HT-29 (cell line): ENCODE measurements at places on chromosomes 2 and 18.

DNA sequence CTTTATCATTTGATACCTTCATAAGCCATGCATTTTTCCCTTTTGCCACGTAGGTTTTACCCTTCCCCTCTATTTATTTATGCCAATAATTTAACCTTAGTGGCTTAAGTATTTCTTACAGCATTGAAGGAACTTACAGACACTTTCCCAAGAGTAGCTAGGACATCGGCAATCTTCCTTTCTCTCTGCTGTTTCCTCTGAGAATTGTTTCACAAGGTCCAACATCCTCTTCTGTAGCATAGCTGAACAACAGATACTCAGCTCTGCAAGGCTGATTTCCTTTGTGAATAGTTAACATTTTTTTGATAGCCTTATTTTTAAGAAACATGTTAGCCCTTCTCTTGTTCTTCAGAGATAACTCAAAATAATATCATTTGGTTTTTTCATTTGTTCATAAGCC is 1.1 kb upstream of the GCA start:
- DNase-seq = no peak

- DNase-seq = no peak
Observed at GRCh38 chr2:10332402-10333246, 29.9 kb downstream of the HPCAL1 start.

DNA sequence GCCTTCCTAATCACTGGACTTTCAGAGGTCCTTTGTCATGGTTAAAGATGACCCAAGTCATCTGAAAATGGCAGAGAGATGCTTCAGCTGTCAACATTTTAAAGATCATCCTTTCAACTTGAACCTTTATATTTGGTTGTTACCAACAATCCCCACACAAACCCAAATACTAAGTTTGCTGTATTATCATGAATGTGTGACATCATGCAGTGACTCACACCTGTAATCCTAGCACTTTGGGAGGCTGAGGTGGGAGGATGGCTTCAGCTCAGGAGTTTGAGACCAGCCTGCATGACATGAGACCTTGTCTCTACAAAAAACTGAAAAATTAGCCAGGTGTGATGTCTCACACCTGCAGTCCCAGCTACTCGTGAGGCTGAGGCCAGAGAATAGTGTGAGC is 55.2 kb upstream of the NRP2 start:
- no peak for DNase-seq

DNA sequence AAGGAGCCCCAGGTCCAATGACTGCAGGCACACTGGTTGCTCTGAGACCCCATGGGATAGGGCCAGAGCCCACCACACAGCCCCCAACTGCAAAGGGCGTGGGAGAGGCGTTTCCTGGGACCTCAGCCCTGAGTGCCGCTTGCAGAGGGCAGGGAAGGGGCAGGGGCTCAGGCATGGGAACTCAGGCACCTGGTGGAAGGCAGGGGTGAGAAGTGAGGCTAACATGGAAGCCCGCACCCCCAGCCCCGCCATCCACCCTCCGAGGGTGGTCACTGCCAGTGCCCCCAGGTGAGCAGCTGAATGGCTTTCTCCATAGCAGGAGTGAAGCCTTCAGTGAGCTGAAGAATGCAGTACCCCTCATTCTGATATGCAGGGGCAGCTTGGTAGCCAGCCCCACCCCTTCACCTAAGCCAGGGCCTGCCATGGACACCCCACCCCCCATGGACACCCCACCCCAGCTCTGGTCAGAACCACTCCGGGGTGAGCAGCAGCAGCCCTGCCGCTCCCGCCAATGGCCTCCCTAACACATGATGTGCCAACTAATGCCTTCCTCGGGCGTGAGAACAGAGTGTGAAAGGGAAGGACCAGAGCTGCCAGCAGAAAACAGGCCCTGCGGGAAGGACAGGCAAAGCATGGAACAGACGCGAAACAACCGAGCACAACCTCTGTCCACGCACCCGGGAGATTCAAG is 6.6 kb downstream of the KIF1A start:
- no peak for DNase-seq

- peak; percentile 18 for DNase-seq
Observed at GRCh38 chr18:40529478-40529877, 1425.6 kb upstream of the PIK3C3 start.

GRCh38 chr2:58533376-58533775 is 292.3 kb upstream of the FANCL start:
- no peak for DNase-seq

- DNase-seq = no peak
Observed at GRCh38 chr2:120303177-120303576, 42.8 kb upstream of the INHBB start.

DNA sequence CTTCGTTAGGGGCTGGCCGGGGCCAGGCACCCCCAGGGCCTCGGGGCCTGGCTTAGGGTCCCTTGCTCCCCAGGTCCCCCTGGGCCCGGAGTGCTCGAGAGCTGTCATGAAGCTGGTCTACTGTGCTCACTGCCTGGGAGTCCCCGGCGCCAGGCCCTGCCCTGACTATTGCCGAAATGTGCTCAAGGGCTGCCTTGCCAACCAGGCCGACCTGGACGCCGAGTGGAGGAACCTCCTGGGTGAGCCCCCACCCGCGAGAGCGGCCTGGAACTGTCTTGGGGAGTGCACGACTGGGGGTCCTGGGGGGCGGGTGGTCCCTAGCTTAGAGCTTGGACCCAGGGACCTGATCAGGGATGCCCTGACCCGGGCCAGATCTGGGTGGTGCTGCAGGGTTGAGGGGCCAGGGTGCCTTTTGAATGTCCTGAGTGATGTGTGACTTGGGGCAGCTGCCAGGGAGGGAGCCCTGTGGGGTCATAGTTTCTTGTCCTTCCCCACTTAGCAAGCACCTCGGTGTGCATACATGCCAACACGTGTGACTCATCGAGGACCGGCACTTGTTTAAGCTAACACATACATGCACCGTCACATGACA is 27.9 kb downstream of the GPC1 start:
- no peak for DNase-seq

- no peak for DNase-seq
Observed at GRCh38 chr2:68736086-68736485, 1.5 kb downstream of the ARHGAP25 start.

- no peak for DNase-seq
Observed at GRCh38 chr2:37895140-37895539, 29.9 kb upstream of the RMDN2 start.

DNA sequence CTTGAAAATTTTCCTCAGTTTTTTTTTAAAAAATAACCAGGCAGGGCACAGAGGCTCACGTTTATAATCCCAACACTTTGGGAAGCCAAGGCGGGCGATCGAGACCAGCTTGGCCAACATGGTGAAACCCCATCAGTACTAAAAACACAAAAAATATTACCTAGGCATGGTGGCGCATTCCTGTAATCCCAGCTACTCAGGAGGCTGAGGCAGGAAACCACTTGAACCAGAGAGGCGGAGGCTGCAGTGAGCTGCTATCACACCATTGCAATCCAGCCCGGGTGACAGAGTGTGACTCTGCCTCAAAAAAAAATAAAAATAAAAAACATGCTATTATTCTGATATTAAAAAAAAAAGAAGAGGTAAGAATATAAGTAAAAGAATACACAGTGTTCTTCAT is 191.0 kb downstream of the ZEB2 start:
- DNase-seq = no peak

- no peak for DNase-seq
Observed at GRCh38 chr2:128602038-128602698, 283.5 kb upstream of the HS6ST1 start.

DNA sequence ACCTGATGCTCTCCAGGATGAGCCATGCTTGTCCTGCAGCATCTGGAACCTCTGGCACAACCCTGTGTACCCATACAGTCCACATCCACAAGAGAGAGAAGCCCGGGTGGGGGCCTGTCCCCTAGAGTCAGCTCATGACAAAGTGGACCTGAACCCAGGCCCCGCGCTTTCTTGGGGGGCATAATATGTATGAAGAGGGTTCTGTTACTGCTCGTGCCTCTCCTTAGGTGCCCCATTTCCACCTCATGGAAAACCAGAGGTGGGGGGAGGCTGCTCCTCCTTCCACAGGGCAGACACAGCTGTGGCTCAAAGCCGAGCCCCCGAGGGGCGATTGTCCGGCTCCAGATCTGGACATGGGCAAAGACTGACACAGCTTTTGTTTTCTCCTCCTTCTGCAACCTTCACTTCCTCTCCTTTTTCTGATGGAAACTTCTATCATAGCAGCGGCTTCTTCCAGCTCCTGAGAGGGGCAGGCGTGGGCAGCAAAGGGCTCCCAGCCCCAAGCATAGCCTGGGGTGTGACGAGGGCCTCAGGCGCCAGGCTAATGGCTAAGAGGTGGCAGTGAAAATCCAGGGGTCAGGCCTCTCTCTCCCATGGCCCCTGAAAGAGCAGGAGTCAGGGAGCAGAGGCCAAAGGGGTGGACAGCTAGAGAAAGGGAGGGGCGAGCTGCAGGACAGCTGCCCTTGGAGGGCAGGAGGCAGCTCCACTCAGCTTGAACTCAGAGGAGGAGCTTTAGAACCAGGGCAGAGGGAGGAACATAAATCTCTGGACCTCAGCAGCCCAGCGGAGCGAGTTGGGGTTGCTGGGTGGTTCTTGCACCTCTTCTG is 155.5 kb downstream of the ZFP36L2 start:
- DNase-seq = no peak

GRCh38 chr2:207896525-207897285 is 127.0 kb upstream of the FZD5 start:
- DNase-seq = peak; percentile 40

- no peak for DNase-seq
Observed at GRCh38 chr2:15700131-15700530, 108.5 kb downstream of the DDX1 start.

DNA sequence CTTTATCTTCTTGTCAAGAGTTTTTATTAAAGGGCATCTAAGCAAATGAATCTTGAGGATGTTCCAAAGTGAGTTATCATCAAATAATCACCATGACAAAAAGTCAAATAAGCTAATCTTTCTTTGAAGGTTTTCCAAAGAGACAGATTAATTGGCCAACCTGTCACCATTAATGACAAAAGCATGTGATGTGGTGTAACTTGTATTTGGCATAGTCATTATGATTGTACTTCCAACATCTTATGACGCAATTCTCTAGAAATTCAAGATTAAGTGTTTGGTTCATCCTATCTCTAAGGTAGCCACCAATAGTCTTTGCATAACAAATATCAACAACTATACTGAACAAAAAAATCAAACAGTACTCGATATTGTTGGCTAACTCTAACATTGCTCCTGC is 28.6 kb downstream of the RBMS1 start:
- DNase-seq = no peak

- no peak for DNase-seq
Observed at GRCh38 chr2:60466161-60466702, 87.2 kb downstream of the BCL11A start.

DNA sequence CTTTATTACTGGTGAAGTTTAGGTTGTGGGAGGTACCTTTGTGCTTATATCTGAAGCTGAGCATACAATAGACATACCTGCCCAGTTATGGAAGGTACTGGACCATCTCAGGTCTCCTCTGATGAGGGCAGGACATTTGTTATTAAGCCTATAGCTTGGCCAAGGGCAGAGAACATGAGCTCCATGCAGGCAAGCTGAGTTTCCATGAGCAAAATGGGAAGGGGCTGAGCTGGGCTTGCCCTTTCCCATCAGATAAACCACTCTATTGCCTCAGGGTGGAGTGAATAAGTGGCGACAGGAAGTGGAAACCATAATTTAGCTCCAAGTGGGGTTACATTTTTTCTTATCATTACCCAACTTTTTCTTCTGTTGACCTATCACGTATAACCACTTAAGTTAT is 39.9 kb upstream of the EML6 start:
- DNase-seq = no peak
